ENCODE measurements at places on chromosomes 11 and 22.

- DNase-seq, result no peak
Measured at GRCh38 chr11:44805596-44805995, 78.8 kb downstream of the TSPAN18 start.

DNA sequence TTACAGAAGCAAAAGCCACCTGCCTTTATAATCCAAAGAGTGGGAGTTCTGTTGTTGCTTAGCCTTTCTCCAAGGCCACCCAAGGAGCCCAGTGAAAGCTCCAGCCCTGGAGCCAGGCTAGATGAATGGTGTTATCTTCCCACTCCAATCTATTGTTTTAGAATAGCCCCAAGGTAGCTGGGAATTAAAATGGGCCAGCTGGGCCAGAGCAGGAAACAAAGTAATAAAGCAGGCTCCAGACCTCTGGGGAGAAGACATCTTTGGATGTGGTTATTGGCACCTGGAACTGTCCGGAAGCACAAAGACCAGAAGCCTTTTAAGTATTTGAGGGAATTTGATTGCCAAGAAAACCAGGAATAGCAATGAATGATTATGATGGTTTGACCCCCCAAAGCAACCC is 8.8 kb downstream of the C11orf96 start:
- no peak for DNase-seq

DNA sequence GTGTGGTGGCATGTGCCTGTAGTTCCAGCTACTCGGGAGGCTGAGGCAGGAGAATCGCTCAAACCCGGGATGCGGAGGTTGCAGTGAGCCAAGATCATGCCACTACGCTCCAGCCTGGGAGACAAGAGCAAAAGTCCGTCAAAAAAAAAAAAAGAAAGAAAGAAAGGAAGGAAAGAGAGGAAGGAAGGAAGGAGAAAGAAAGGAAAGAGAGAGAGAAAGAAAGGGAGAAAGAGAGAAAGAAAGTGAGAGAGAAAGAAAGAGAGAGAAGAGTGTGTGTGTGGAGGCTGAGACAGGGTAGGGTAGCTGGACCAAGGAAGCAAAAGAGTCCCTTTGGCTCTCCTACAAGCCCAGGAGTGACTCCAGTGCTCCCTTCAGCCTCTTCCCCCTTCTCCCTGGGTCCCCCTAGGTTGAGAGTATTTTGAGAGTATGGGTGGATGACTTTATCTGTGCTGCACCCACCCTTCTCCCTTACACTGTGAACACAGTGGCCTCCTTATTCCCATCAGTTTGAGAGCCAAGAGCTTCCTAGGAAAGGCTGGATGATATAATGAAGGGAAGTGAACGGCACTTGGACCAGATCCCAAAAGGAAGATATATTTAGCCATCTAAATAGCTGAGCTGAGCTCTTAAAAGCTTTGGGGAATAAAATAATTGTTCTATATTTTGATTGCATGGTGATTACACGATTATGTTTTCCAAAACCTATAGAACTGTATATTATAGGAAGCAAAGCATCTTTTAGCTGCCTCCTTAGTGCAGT is 9.5 kb upstream of the DENND5A start:
- DNase-seq, result no peak

DNA sequence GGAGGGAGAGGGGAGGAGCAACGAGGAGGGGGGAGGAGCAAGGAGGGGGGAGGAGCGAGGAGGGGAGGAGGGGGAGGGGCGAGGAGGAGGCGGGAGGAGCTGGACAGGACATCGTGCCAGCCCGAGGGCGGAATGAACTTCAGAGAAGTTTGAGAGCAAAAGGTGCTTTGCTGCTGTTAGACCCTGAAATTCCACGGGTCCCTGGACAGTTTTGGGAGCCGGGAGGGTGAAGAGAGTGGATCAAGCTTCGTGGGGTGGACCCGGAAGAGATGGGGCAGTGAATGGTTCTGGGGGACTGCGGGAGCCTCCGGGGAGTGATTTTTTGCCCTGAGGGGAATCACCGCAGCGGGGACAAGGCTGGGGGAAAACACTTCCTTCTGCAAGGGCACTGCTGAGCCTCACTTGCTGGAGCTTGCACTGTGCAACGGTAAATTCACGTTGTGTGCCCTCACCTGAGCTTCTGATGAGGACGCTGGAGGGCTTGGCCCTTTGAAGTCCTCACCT is 10.7 kb upstream of the NLRP6 start:
- peak; percentile 61 for DNase-seq

All from CD4-positive, CD25-positive, alpha-beta regulatory T cell (primary cell).